CD4-positive, CD25-positive, alpha-beta regulatory T cell (primary cell): ENCODE measurements at places on chromosomes 12 and 14. TPM values are rescaled to one million over a fixed set of nuclear protein-coding genes. Genes with fewer than 3 reads are reported as not detected.

- H3K36me3 ChIP-seq = no peaks in the 10 kb centered on the region
- no peak for DNase-seq
Observed at GRCh38 chr14:54805070-54805444, 97.6 kb downstream of the GCH1 start.

GRCh38 chr12:101485021-101485420 lies 9.9 kb downstream of the SPIC start:
- no peak overlapping the region for H3K27ac ChIP-seq
- H3K27me3 ChIP-seq = peaks cover 2% of the 10 kb centered on the region
- DNase-seq = no peak
- H3K4me3 ChIP-seq = no peak overlapping the region
- H3K4me1 ChIP-seq = no peaks in the 10 kb centered on the region

DNA sequence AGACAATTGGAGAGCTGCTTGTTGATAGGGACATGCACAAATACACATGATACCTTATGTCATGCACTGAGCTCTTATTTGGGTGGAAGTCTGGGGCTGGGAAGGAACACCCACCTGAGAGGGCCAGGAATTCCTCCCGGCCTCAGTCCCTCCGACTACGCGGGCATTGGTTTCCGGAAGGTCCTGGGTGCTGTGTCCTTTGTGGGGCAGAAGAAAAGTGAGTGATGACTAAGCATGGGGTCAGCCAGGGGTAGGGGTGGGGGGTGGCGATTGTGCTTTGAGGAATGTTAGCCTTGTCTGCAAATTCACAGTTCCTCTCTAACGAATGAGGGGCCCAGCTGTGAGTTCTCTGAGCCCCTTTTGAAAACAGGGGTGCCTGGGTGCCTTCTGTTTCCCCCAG lies 798 bp downstream of the CELA1 start:
- H3K4me3 ChIP-seq = no peak overlapping the region
- H3K27me3 ChIP-seq = no peaks in the 10 kb centered on the region
- no peaks in the 10 kb centered on the region for H3K36me3 ChIP-seq
- peaks cover 8% of the 10 kb centered on the region for H3K4me1 ChIP-seq
- no peak for DNase-seq

GRCh38 chr14:74583689-74584434 lies 28.2 kb downstream of the LTBP2 start:
- peaks cover 4% of the 10 kb centered on the region for H3K4me1 ChIP-seq
- no peak for DNase-seq
- H3K27ac ChIP-seq = no peak overlapping the region
- H3K4me3 ChIP-seq = no peak overlapping the region
- H3K27me3 ChIP-seq = no peaks in the 10 kb centered on the region

DNA sequence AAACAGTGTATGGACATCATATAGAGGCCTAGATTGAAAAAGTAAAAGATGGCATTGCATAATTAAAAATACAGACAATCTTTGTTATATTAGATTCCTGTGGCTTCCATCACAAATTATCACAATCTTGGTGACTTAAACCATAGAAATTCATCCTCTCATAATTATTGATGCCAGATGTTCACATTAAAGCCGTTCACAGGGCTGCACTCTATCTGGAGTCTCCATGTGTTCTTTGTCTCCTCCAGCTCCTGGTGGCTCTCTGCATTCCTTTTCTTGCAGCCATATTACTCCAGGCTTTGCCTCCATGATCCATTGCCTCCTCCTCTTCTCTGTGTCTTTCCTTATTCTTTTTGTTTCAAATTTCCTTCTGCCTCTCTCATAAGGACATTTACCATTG lies 875.7 kb upstream of the USP15 start:
- H3K27me3 ChIP-seq = no peaks in the 10 kb centered on the region
- no peaks in the 10 kb centered on the region for H3K4me1 ChIP-seq
- H3K4me3 ChIP-seq = no peak overlapping the region

DNA sequence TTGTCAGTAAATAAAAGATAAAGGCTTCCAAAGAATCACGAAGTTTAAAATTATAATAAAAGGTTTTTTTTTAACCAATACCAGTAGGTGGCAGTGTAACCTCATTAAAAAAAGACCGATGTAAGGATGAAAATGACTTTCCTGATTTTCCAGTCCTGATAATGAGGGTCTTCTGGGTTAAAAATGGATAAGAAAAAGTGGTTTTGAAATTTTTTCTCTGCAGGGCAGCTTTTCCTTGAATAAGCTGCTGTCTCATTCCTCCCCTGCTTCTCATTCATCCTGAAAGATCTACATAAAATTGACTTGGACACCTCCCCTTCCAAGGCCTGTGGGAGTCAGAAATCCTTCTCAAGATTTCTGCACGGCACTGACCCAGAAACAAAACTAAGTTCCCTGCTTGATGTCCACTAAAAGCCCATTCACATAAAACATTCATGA lies 58.9 kb upstream of the FBXO33 start:
- H3K4me1 ChIP-seq = no peaks in the 10 kb centered on the region
- no peaks in the 10 kb centered on the region for H3K27me3 ChIP-seq
- H3K4me3 ChIP-seq = no peak overlapping the region
- H3K27ac ChIP-seq = no peak overlapping the region
- DNase-seq = peak; percentile 31

GRCh38 chr12:68119724-68120211 lies 39.8 kb downstream of the IFNG start:
- H3K27ac ChIP-seq = peak overlapping the region; percentile 31
- DNase-seq = peak; percentile 6
- no peaks in the 10 kb centered on the region for H3K27me3 ChIP-seq
- H3K4me1 ChIP-seq = peaks cover 33% of the 10 kb centered on the region

GRCh38 chr14:91745344-91745743 lies 13.5 kb upstream of the CATSPERB start:
- H3K27ac ChIP-seq = no peak overlapping the region
- no peak for DNase-seq
- peaks cover 2% of the 10 kb centered on the region for H3K27me3 ChIP-seq
- no peak overlapping the region for H3K4me3 ChIP-seq
- no peaks in the 10 kb centered on the region for H3K4me1 ChIP-seq

DNA sequence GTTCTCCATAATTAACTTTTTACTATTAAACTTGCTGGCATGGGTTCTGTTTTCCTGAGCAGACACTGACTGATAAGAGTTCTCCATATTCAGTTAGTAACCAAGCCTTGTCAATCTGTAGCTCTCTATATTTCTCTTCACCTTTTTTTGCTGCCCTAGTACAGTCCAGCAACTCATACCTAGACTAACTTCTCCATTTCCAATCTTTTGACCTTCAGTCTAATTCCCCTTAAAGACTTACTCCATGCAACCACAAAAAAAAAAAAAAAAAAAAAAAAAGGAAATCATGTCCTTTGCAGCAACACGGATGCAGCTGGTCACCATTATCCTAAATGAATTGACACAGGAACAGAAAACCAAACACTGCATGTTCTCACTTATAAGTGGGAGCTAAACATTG lies 125.7 kb upstream of the KRAS start:
- no peaks in the 10 kb centered on the region for H3K27me3 ChIP-seq
- H3K27ac ChIP-seq = peak overlapping the region; percentile 61
- H3K36me3 ChIP-seq = no peaks in the 10 kb centered on the region
- no peak for DNase-seq
- no peak overlapping the region for H3K4me3 ChIP-seq

- H3K27me3 ChIP-seq = no peaks in the 10 kb centered on the region
- H3K36me3 ChIP-seq = peaks cover 4% of the 10 kb centered on the region
- DNase-seq = no peak
- no peak overlapping the region for H3K4me3 ChIP-seq
Observed at GRCh38 chr14:22991852-22992251, 9.5 kb upstream of the AJUBA start.

DNA sequence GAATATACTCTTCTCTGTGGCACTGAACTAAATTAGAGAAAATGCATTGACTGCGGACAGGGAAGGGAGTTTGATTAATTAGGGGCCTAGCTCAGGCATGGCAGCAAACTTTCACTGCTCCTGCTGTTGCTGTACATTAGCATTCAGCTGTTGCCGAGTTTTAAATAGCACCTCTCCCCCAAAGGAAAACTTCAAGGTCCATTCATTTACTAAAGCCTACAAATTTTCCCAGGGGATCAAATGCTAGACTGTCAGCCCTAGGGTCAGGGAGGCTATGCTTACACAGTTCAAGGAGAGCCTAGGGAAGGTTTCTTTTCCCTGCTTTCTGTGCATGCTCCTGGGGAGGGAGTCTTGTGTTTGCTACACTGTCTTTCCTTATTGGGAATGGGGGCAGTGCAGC lies 60.0 kb upstream of the GZMB start:
- no peak for DNase-seq
- no peaks in the 10 kb centered on the region for H3K36me3 ChIP-seq
- peaks cover 9% of the 10 kb centered on the region for H3K4me1 ChIP-seq

GRCh38 chr12:103806803-103807202 lies 34.2 kb downstream of the NT5DC3 start:
- no peaks in the 10 kb centered on the region for H3K4me1 ChIP-seq
- no peak overlapping the region for H3K4me3 ChIP-seq
- no peak for DNase-seq

DNA sequence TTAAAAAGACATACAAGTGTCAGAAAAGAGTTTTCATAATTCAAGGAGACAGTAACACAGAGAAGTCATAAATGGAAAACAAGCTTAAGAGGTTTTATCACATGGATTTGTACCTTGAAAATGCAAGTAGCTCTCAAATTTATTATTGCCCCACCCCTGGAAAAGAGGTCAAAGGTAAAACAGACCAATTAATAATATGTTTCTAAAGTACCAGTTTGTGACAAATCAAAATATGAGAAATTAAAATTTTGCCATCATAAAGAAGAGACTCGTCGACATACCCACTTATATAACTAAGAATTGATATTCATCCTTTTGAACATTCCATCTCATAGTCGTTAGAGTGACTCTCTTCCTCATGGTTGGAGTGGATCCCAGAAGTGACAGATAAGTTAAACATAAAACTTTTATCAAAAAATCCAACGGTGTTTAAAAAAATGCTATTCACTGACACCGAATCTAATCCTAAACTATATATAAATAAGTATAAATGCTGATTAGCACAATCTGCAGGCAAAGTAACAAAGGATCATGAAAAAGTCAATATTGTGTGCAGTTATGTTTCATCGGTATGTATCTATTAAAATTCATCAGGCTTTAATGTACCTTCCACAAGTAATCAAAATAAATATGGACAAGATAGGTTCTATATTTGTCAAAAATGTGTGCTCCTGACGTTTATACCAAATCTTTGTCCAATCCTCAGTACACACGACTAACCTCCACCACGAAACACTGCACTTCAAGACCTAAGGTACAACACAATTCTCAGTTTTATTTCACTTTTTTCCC lies 2.3 kb downstream of the CORO1C start:
- DNase-seq = no peak
- peak overlapping the region; percentile 7 for H3K4me3 ChIP-seq
- H3K4me1 ChIP-seq = peaks cover 24% of the 10 kb centered on the region
- H3K36me3 ChIP-seq = no peaks in the 10 kb centered on the region

DNA sequence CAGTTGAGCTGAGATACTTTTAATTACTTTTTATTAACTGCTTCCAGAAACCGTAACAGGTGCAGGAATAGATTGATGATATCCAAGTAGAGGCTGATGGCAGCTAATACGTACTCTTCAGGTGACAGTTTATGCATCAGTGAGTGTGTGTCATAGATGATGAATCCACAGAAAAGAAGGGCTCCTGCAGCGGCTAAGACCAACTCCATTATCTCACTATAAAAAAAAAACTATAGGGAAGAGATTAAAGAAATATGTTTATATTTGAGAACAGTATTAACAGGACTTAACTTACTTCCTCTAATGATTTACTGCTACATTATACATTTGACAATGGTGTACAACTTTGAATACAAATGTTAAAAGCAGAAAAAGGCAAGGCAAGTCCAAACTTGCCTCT lies 7.4 kb upstream of the LLPH start:
- no peak overlapping the region for H3K4me3 ChIP-seq
- H3K27ac ChIP-seq = no peak overlapping the region
- no peak for DNase-seq

DNA sequence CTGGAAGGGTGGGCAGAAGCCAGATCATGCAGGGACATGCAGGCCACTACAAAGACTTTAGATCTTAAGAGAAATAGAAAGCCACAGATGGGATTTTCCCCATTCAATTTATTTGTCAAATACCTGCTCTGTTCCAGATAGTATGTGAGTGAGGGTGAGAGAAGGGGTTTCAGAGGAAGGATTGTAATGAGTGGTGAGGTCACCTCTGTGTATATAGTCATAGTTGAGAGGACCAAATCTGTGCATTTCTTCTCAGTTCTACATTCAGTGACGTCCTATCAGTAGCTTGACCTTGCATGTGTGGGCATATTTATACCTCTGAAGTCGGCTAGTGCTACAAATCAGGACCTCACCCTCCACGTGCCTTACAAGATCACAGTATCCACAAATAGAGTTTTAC lies 31.2 kb upstream of the RBM19 start:
- H3K27me3 ChIP-seq = peaks cover 4% of the 10 kb centered on the region
- no peak overlapping the region for H3K27ac ChIP-seq
- H3K4me1 ChIP-seq = no peaks in the 10 kb centered on the region
- no peaks in the 10 kb centered on the region for H3K36me3 ChIP-seq
- no peak for DNase-seq

The KRT80 gene
- polyA plus RNA-seq = not detected

The KRT5 gene
- not detected for polyA plus RNA-seq

The MANSC4 gene
- not detected for polyA plus RNA-seq

The NUDT4 gene
- polyA plus RNA-seq = 45.9 TPM

The GPR135 gene
- polyA plus RNA-seq = 0.37 TPM

The CLMN gene
- polyA plus RNA-seq = not detected

The E2F7 gene
- polyA plus RNA-seq = 0.21 TPM

The PLEKHH1 gene
- 0.24 TPM for polyA plus RNA-seq

The ACSM4 gene
- not detected for polyA plus RNA-seq

The MORN3 gene
- polyA plus RNA-seq = 2.9 TPM

The SMCO2 gene
- not detected for polyA plus RNA-seq
